ENCODE measurements at places on chromosomes 4 and X. TPM values are rescaled to one million over a fixed set of nuclear protein-coding genes. Genes with fewer than 3 reads are reported as not detected.

The ASB12 gene
- not detected for total RNA-seq

DNA sequence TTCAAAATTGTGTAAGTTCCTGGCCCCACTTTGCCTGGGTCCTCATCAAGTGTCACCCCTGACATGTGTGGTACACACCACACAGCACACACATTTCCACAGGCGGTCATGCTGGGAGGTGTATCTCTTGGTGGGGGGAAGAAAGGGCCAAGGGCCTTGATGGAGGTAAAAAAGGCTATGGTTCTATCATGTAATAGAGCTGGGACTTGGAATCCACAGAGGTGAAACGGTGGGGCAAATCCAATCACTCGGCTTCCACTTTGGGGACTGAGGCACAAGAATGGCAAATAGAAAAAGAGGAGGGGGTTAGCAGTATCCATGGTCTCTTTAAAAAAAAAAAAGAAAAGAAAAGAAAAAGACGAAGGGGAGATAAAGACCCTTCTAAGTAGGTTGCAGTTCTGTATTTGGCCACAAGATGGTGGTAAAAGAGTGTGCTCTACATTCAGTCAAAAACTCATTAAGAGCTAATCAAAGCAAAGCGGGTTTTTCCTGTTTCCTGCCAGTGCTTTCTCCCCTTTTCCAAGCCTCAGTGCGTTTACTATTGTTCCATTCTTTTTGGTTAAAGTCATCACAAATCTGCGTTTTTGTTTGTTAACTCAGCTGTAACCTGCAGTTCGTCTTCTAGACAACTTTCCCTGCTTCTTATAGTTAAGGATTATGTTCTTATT lies 37.0 kb upstream of the ATP6AP2 start:
- DNase-seq: peak; percentile 45

The CXCL5 gene
- total RNA-seq: not detected

- DNase-seq: no peak
Observed at GRCh38 chr4:48896845-48897244, 9.7 kb downstream of the OCIAD2 start.

The AKAP17A gene
- total RNA-seq: 38.0 TPM
